Stimulated activated CD8-positive, alpha-beta memory T cell treated with anti-CD3 and anti-CD28 coated beads, Interleukin-12 subunit alpha, Interleukin-12 subunit beta, amount 100 ng/mL, for 4 hours (primary cell): ENCODE measurements at places on chromosomes 2 and 18.

GRCh38 chr2:7673853-7674252 is 756.6 kb downstream of the RNF144A start:
- DNase-seq, result no peak

GRCh38 chr2:858646-859045 is 92.0 kb upstream of the SNTG2 start:
- DNase-seq, result no peak

DNA sequence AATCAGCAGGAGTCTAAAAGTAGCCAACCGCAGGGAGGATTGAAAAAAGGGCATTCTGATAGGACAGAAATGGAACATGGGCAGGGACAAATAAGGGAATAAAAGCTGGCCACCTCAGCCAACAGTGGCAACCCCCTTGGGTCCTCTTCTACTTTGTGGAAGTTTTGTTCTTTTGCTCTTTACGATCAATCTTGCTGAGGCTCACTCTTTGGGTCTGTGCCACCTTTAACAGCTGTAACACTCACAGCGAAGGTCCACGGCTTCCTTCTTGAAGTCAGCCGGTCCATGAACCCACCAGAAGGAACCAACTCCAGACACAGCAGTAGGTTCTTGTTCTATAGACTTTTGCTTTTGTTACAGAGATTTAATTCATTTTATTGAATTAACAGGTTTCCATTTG is 285.4 kb upstream of the CDH20 start:
- no peak for DNase-seq

DNA sequence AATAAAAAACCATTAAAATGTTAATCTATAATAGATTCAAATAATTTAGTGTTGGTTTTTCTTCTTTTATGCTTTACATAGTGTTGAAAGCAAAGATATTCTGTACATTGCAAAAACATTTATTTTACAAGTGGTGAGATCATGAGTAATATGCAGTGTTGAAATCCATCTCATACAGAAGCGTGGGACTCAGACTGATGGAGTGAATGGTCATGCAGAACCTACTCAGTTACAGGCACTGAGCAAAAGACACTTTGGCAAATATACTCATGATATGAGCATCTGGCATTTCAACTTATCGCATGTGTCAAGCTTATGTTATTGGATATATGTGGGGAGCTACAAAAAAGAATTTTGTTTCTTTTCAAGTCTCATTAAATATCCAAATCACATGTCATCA is 620.2 kb upstream of the NETO1 start:
- no peak for DNase-seq

DNA sequence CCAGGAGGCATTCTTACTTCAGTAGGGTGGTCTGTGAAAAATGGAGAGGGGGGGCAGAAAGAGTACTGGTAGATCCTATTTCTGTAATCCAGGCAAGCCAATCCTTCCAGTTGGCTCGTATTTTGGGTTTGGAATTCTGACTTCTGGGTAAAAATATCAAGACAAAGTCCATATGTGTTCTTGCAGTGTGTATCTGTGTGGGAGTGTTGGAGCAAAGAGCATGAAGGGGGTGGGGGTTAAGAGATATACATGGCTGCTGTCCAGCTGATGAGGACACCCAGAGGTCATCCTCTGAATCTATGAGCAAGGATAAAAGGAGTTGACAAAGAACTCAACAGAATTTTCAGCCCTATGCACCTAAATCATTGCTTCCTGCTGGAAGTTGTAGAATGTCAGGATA is 375.8 kb upstream of the PIK3C3 start:
- DNase-seq, result no peak

- no peak for DNase-seq
Measured at GRCh38 chr2:109098251-109098920, 30.6 kb upstream of the SH3RF3 start.

- DNase-seq, result no peak
Measured at GRCh38 chr2:16506366-16506765, 159.3 kb downstream of the CYRIA start.

DNA sequence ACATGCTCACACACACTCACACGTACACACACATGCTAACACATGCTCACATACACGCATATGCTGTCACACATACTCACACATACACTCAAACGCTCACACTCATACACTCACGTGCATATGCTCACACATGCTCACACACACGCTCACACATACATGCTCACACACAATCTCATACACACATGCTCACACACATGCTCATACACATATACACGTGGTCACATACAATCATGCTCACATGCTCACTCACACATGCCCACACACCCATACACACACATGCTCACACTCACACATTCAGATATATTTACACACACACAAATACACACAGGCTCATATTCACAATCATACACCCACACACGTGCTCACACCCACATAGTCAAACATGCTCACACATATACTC is 17.5 kb upstream of the SALL3 start:
- no peak for DNase-seq

- no peak for DNase-seq
Measured at GRCh38 chr2:21633466-21633865, 509.7 kb downstream of the TDRD15 start.

DNA sequence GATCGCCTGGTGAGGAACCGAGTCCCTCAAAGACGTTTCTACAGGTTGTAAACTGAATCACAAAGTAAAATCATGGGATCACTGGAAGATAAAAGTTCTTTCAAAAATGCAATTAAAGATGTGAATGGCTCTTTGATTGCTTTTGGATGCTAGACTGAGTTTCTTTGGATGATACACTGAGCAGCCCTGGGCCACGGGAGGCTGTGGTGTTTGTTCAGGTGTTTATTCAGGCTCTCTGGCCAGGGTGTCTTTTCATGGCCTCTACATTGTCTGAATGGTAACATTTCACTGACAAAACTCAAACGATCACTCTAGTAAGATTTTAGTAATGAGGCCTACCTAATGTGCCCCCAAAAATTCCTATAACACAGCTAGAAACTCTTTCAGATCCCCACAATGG is 48.4 kb upstream of the SPATS2L start:
- DNase-seq, result no peak

DNA sequence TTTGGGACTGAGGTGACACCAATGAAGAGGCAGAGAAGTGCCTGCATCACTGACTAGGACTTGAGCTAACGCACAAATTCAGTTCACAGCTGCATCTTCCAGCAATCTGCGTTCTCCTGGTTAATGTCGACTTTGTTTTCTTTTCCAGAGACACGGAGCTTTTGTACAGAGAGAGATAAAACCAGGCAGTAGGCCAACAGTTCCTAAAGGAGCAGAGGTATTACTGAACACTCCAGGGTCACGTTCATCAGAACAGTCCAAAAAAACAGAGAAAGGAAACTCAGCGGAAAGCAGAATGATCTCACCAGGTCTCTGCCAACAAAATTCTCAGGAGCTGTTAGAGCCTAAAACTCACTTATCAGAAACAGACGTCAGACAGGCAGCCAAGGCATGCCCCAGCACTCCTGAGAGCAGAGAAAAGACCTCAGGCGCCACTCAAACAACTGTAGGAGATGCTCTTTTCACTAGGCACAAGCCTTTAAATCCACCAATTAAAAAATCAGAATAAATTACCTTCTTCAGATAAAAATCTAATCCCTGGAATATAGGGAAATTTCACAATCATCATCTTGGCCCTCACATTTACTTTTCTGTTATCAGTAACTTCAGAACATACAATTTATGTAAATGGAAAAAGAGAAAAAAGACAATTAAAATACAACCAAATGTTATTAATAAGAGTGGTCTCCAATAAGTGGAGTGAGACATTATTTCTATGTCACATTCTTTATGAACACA is 95.9 kb upstream of the SPTBN1 start:
- no peak for DNase-seq

GRCh38 chr18:48161911-48162698 is 231.6 kb upstream of the SMAD2 start:
- no peak for DNase-seq

- no peak for DNase-seq
Measured at GRCh38 chr2:47803363-47803762, 20.4 kb downstream of the MSH6 start.

GRCh38 chr2:19872302-19872701 is 29.5 kb downstream of the TTC32 start:
- DNase-seq, result no peak

DNA sequence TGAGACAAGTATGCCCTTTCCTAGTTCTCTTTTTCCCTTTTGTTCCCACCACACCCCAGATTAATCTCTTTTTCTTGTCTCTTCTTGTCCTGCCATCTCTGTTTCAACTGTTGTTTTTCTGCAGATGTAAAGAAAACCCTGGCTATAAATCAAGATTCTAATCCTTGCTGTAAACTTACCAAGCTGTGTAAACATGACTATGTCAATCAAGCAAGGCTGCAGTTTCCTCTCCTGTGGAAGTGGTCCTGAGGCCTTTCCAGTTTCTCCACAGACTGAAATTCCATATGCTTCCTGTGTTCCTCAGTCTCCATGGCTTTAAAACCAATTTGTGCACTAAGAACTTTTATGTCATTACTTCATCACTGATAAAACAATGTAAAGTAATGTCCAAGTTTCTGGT is 288.8 kb upstream of the PIK3C3 start:
- no peak for DNase-seq

- DNase-seq, result no peak
Measured at GRCh38 chr2:84956334-84957297, 14.3 kb upstream of the KCMF1 start.

- no peak for DNase-seq
Measured at GRCh38 chr2:20106746-20107145, 55.3 kb upstream of the LAPTM4A start.

DNA sequence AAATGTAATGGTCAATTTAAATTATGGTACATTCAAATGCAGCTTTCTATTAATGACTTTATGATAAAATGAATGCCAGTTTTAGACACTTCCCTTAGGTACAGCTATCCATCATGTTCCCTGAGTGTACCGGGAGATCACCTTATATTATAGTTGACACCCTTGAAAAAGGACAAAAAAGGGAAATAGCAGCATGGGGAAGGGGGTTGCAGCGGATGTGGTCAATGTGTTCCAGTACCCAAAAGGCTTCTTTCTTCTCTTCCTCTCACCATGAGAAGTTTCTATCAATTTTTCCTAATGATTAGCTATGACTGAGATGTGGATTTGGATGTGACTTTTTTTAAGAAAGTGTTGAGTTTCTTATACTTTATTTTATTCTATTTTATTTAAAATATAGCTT is 154.4 kb downstream of the CCDC85A start:
- no peak for DNase-seq

DNA sequence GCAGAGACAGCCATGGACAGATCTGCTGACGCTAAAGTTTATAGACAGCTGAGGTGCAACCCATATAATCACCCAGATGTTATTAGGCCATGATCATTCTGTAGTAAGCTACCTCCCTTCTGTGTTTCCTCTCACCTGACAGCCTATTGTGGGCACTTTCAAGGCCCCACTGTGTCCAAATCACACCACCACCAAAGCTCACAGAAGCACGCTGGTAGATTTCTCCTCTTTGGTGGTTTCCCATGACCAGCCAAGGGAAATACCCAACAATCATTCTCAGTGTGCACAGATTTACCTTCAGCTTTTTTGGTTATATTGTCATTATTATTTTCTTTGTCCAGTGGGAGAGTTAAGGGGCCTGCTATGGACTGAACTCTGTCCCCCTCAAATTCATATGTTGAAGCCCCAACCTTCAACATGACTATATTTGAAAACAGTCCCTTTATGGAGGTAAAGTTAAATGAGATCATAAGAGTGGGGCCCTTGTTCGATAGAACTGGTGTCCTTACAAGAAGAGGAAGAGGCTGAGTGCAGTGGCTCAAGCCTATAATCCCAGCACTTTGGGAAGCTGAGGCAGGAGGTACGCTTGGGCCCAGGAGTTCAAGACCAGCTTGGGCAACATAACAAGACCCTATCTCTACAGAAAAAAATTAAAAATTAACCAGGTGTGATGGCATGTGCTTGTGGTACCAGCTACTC is 74.0 kb upstream of the MSH6 start:
- no peak for DNase-seq

DNA sequence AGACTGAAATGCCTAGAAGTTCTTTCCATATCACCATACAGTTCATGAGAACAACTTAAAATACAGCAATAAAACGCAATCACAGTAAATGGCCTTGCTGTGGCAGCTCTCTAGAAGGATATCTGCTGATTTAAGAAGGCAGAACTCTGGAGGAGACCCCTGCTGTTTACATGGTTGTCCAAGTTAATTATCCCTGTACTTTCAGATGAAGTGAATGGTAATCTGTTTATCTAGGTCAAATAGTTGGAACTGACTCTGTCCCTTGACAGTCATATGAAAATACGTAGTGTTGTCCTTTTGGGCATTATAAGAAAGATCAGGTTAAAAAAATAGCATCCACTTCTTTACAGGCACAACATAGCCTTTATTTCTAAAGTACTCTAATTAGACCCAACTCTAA is 115.6 kb downstream of the COLEC12 start:
- no peak for DNase-seq

DNA sequence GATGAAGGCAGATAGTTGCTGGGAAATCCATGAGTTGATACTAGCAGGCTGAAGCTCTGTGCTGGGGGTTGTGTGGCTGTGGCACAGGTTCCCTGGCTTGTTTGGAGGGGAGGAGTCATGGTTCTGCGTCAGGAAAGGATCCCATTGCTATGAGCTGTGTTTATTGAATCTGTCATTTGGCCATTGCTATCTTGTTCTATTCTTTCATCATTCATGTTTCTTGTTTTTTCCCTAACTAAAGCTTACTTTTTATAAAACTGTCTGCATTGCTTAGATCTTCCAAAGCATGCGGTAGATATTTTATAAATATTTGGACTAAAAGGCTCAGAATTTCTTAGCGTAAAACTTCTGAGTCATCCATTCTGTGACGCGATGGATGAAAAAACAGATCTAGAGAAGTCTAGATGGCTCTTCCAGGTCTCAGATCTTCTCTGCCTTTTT is 335.3 kb downstream of the PTPRM start:
- no peak for DNase-seq

DNA sequence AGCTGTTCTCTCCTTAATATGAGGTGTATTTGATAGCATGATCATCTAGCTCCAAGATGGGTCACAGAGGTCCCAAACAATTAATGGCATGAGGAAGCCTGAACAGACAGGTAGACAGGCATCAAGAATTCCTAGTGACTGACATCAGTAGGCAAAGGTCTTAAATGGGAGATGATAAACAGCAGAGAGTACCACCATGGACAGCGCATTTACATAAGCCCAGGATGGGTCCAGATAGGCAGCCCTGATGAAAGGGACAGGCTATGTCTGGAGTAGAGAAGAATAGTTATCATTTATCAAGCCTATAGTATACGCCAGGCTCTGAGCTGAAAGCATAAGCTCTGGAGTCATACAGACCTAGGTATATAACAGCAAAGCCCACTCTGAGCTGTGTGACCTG is 434.7 kb upstream of the SETBP1 start:
- DNase-seq, result no peak

- DNase-seq, result no peak
Measured at GRCh38 chr2:205848601-205849000, 166.3 kb downstream of the NRP2 start.

GRCh38 chr2:240965905-240966456 is 32.4 kb upstream of the SNED1 start:
- DNase-seq, result no peak

GRCh38 chr2:119826370-119826961 is 66.7 kb downstream of the PTPN4 start:
- no peak for DNase-seq

GRCh38 chr2:6446938-6447608 is 418.6 kb downstream of the CMPK2 start:
- DNase-seq, result no peak

GRCh38 chr2:6312367-6312766 is 553.3 kb downstream of the CMPK2 start:
- no peak for DNase-seq
